ENCODE measurements at places on chromosomes 7 and 10.

DNA sequence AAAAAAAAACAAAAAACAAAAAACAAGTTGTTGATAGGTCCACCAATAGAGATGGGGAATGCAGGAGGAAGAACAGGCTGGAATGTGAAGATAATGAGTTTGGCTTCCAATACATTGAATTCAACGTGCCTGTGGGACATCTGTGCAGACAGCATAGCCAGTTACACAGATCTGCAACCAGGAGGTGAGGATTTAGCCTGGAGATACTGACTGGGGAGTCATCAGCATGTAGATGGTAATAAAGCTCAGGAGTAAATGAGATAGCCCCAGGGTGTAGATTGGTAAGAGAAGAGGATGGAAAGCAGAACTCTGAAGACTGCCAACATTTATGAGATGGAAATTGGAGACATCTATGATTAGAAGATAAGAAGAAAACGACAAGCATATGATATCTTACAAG lies 4.7 kb upstream of the TRIM8 start:
- no peak for DNase-seq

DNA sequence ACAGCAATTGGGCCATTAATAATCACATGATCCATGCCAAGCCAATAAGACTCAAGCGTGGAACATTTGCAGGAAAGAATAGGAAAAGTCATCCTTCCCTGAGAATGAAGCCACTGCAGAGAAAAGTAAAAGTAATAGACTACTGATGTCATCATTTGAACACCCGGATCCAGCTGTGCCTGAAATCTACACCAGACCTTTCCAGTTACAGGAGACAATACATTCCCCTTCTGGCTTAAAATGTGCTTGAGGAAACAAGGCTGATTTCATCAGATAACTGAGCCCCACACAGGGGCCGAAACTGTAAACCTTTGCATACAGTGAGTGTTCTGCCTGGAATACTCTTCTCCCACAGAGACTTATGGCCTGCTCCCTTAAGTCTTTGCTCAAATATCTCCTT lies 232.8 kb downstream of the KCNMA1 start:
- no peak for DNase-seq

GRCh38 chr7:54664235-54665228 lies 94.5 kb downstream of the SEC61G start:
- no peak for DNase-seq

DNA sequence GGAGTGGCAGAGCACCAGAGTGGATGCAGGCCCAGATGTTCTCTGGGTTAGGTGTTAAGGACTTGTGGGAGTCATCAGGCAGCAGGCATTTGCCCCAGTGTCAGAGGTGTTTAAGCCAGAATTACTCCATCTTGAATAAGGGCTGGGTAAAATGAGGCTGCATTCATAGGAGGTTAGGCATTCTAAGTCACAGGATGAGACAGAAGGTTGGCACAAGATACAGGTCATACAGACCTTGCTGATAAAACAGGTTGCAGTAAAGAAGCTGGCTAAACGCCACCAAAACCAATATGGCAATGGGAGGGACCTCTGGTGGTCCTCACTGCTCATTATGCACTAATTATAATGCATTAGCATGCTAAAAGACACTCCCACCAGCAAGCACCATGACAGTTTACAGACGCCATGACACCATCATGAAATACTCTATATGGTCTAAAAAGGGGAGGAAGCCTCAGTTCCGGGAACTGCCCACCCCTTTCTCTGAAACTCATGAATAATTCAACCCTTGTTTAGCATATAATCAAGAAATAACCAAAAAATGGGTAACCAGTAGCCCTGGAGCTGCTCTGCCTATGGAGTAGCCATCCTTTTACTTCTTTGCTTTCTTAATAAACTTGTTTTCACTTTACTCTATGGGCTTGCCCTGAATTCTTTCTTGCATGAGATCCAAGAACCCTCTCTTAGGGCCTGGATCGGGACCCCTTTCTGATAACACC lies 882 bp upstream of the LRRC61 start:
- no peak for DNase-seq

DNA sequence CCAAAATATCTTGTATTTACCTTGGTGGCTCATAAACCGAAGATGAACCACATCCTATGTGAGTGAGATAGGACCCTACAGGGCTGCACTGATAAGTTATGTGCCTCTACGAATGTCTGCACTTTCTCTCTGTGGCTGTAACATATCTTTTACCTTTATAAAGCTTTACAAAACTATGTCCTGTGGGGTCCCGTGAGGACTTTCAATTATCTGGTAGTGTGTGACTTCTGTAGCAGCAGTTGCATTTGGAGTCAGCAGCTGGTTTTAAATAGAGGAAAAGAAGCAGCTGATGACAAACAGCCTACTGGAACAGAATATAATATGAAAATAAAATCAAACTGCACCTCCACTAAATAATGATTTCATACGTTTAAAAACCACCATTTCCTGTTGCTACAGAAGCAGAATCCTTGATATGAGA lies 222.4 kb upstream of the GNAI1 start:
- no peak for DNase-seq

- no peak for DNase-seq
Observed at GRCh38 chr7:67764289-67764688, 767.7 kb downstream of the TYW1 start.

Data from glomerular endothelial cell (primary cell).